ENCODE measurements at places on chromosomes 1 and 21.

GRCh38 chr1:25821112-25821476 lies 1.3 kb downstream of the MTFR1L start:
- no peak for DNase-seq

- no peak for DNase-seq
These were observed 7.7 kb upstream of the MPZL1 start for GRCh38 chr1:167714098-167714438.

- no peak for DNase-seq
These were observed 55.9 kb upstream of the PROX1 start for GRCh38 chr1:213931836-213932235.

DNA sequence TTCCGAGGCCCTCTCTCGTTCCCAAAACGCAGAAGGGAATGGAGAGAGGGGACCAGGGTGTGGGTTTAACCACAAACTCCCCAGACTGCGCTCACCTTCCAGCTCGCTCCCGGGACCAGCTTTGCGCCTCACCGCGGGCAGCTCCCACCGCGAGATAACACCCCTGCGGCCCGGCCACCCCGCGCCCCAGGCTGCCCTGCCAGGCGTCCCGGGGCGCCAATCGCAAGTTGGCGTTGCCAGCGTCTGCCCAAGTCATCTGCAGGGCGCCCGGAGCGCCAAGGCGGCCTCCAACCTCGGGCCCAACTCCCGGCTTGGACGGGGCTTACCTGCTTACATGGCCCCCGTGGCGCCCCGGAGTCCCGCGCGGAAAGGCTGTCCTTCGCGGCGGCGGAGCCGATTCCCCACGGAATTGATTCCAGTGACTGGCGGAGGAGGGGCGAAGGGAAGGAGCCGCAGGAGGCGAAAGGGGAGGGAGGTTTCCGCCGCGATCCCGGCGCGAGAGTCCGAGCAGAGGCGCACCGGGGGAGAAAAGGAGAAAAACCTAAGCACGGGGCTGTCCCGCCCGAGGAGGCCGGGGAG lies 456 bp downstream of the PTPN14 start:
- DNase-seq: peak; percentile 43

GRCh38 chr1:245810789-245811337 lies 656.1 kb downstream of the KIF26B start:
- no peak for DNase-seq

GRCh38 chr1:156517748-156518147 lies 17.2 kb upstream of the MEF2D start:
- DNase-seq: no peak

DNA sequence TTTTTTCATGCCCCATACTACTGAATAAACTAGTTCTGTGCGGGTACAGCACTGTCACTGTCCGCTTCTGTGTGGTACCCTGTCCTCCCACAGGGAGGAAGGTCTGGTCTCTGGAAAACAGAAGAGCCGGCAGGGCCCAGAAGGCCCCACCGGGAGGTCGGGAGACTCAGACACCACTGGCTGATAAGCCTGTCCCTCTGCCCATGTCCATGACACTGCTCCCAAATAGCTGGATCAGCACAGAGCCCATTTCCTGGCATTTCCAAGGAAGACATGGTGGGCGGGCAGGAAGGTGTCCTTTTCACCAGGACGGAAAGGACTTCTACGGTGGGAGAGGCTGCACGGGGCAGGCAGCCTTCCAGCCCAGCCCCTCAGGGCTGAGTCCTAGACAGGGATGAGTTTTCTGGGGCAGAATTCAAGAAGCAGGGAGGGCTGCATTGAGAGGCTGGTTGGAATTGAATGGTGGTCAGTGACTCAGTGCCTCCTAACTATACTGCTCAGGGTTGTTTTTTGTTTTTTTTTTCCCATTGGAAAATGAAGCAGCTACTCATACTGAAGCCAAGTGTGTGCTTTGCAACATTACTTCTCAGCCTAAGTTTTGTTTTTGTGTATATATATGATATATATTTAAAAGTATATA lies 7.1 kb downstream of the PSRC1 start:
- no peak for DNase-seq

DNA sequence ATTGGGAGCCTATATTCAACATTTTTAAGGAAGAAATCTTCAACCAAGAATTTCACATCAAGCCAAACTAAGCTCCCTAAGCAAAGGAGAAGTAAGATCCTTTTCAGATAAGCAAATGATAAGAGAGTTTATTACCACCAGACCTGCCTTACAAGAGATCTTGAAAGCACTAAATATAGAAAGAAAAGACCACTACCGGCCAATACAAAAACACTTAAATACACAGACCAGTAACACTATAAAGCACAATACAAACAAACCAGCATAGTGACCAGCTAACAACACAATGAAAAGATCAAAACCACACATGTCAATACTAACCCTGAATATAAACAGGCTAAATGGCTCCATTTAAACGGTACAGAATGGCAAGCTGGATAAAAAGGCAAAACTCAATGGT lies 165.4 kb downstream of the MRPL39 start:
- no peak for DNase-seq

GRCh38 chr1:32759997-32760623 lies 57.0 kb downstream of the YARS1 start:
- no peak for DNase-seq

DNA sequence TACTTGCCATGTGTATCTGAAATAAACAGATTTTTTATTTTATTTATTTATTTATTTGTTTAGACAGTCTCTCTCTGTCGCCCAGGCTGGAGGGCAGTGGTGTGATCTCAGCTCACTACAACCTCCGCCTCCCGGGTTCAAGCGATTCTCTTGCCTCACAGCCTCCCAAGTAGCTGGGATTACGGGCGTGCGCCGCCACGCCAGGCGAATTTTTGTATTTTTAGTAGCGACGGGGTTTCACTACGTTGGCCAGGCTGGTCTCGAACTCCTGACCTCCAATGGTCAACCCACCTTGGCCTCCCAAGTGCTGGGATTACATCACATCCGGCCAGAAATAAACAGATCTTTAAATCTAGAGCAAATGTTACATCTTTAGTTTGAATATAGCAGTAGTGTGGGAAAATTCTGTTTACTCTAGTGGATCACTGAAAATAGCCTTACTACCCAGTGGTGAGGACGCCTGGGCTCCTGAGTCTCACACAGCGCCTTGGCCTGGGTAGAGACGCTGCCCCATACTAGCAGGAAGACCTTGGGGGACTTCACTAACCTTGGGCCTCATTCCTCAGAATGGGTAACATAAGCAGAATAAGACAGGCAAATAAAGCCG lies 709 bp downstream of the GART start:
- no peak for DNase-seq

Data from dorsolateral prefrontal cortex (tissue), 122 donors.